ENCODE measurements at places on chromosomes 7 and 10. TPM values are rescaled to one million over a fixed set of nuclear protein-coding genes. Genes with fewer than 3 reads are reported as not detected.

Gene KAT6B
- 9.6 TPM for total RNA-seq

Gene ENTPD1
- not detected for total RNA-seq

Gene PILRA
- not detected for total RNA-seq

DNA sequence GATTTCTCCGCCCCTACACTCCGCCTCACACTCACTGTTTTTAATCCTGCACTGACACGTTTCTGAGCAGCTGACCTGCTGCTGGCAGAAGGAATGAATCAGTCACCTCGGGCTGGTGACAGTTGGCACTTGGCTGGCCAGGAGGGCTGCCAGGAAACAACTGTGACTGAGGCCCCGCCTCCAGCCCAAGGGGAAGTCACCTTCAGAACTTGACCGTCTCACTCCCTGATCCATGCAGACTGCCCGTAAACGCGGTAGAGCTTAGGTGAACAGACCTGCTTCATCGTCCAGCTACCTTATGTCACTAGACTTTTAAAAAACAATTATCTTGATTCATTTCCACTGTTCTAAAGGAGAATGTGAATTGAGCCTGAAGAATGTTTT lies 107.5 kb downstream of the DOCK1 start:
- DNase-seq, result peak; percentile 43

GRCh38 chr10:17122726-17123661 lies 6.6 kb downstream of the CUBN start:
- DNase-seq, result peak; percentile 77

GRCh38 chr10:120643351-120643750 lies 186.3 kb downstream of the PLPP4 start:
- DNase-seq, result no peak

GRCh38 chr7:117020591-117020973 lies 67.3 kb downstream of the ST7 start:
- DNase-seq, result no peak

- DNase-seq, result no peak
Observed at GRCh38 chr7:83117466-83117865, 45.2 kb downstream of the PCLO start.

DNA sequence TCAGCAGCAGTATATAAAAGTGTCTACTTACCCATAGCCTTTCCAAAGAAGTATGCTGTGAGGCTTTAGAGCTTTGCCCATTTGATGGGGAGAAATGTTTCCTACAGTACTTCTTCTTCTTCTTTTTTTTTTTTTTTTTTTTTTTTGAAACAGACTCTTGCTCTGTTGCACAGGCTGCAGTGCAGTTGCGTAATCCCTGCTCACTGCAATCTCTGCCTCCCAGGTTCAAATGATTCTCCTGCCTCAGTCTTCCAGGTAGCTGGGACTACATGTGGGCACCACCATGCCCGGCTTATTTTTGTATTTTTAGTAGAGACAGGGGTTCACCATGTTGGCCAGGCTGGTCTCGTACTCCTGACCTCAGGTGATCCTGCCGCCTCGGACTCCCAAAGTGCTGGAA lies 101.7 kb upstream of the TMEM26 start:
- DNase-seq, result no peak

DNA sequence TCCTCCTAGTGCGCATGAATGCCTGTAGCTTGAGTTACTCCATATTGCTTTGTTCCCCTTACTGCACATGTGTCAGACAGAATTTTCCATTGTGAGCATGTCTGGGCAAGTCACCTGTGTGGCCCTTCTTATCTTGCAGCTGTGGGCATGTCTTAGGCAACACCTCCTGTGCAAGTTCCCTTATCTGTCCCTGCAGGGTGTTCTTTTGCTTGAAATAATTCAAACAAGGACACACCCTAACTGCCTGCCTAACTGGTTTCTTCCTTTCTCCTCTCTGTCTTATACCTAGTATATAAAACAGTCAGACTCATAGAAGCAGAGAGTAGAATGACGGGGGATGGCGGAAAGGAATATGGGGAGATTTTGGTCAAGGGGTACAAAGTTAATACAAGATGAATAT lies 421.1 kb upstream of the SORCS1 start:
- DNase-seq, result no peak

DNA sequence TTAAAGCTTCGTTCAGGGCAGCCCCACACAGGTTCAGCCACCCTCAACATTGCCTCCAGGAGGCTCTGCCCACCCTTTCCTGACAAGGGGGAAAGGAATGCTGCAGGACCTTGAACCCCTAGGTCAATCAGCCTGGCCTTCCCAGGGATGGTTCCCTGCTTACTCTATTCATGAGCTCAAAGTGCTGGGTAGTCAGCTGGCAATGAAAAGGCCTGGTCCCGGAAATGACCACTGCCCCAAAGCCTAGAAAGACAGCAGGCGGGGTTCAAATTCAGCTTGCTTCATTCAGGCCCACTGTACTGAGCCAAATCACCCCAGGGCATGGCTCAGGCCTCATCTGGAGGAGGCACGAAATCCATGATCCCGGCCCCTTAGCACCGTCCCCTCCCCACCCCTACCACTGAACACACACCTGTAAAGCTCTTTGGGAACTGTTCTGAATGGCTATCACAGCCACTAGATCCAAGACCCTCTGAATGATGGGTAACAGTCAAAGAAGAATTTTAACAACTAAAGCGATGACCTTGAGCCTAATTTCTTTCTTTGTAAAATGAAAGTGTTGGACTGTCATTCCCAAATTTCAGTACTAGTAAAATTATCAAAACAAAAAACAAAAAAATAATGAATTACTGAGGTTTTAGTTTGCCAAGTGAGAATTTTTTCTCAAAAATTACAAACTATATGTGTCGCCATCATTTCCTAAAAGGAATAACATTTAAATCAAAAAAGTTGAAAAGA lies 1.0 kb downstream of the URGCP start:
- peak; percentile 49 for DNase-seq

- DNase-seq, result no peak
Observed at GRCh38 chr7:106099539-106099938, 12.6 kb downstream of the SYPL1 start.

DNA sequence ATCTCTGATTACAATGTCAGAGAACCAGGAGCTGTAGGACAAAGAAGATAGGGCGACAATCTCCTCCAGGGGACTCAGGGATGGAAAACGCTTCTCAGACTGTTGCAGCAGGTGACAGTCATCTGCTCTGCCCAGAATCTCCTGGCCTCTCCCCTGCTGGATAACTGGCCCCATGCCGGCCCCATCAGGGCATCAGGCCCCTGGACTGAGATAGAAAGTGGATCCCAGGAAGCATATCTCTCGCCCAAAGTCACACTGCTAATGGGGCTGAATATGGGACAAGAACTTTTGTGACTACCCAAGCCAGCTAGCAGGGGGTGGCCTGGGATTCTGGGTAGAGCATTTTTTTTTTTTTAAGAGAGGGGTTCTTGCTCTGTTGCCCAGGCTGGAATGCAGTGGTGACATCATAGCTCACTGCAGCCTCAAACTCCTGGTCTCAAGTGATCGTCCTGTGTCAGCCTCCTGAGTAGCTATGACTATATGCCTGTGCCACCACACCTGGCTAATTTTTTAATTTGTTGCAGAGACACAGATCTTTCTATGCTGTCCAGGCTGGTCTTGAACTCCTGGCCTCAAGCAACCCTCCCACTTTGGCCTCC lies 20.5 kb upstream of the MLXIPL start:
- DNase-seq, result no peak

Data from LHCN-M2 (cell line).